ENCODE measurements at places on chromosomes 1 and 21.

- DNase-seq, result no peak
Observed at GRCh38 chr1:8419172-8419571, 101.3 kb downstream of the SLC45A1 start.

GRCh38 chr1:3780901-3781300, 8.4 kb downstream of the SMIM1 start:
- DNase-seq, result no peak

GRCh38 chr1:66758241-66758755, 6.0 kb downstream of the DYNLT5 start:
- DNase-seq, result no peak

GRCh38 chr1:39573736-39574624, 2.6 kb downstream of the PABPC4 start:
- no peak for DNase-seq

GRCh38 chr1:41041614-41042270, 20.2 kb upstream of the SLFNL1 start:
- peak; percentile 23 for DNase-seq

GRCh38 chr1:161185282-161185682, 8.0 kb upstream of the B4GALT3 start:
- peak; percentile 96 for DNase-seq

- no peak for DNase-seq
Observed at GRCh38 chr1:68904477-68904876, 407.6 kb upstream of the DEPDC1 start.

- no peak for DNase-seq
Observed at GRCh38 chr1:87763483-87763882, 434.8 kb downstream of the LMO4 start.

GRCh38 chr1:30035522-30036228, 687.7 kb downstream of the MATN1 start:
- DNase-seq, result no peak

DNA sequence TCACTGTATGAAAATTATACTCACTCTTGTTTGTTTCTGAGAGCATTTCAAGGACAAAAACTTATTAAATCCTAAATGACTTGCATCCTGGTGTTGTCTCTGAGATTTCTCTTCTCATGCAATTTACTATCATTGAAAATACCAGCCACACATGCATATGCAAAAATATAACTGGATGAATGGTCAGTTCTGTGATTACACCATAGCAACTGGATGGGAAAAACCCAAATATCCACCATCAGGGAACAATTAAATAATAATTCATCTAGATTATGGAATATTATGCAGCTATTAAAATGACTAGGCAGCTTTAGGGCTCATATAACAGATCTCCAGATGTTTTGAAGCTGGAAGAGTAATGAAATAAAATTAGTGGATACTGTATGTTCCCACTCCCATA, 11.6 kb upstream of the DSCAM start:
- no peak for DNase-seq

GRCh38 chr1:220448217-220448616, 79.7 kb upstream of the MARK1 start:
- DNase-seq, result no peak

DNA sequence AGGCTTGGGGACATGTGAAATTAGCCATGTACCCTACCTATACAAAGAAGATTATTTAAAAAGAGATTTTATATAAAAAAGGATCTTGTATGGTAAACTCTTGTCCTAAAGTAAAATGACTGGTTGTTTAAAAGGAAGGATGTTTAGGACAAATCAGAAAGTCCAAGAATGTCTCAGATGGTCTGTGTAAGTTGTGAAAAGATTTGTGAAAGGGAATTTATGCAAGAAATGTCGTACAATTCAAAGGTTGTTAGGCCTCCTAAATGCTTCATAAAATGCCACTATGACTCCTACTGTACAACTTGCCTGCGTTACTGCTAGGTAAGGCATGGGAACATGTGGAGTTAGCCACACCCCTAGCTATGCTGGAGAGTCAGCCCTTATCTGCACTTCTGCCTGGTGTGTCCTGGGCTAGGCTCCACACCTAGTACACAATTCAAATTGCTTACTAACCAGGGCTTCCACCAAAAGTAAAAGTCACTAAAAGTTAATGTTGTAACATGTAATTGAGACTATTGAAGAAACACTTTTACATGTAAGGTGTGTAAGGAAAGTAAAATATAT, 19.7 kb downstream of the PRDX6 start:
- no peak for DNase-seq

- DNase-seq, result no peak
Observed at GRCh38 chr1:74811436-74812179, 78.7 kb downstream of the TYW3 start.

DNA sequence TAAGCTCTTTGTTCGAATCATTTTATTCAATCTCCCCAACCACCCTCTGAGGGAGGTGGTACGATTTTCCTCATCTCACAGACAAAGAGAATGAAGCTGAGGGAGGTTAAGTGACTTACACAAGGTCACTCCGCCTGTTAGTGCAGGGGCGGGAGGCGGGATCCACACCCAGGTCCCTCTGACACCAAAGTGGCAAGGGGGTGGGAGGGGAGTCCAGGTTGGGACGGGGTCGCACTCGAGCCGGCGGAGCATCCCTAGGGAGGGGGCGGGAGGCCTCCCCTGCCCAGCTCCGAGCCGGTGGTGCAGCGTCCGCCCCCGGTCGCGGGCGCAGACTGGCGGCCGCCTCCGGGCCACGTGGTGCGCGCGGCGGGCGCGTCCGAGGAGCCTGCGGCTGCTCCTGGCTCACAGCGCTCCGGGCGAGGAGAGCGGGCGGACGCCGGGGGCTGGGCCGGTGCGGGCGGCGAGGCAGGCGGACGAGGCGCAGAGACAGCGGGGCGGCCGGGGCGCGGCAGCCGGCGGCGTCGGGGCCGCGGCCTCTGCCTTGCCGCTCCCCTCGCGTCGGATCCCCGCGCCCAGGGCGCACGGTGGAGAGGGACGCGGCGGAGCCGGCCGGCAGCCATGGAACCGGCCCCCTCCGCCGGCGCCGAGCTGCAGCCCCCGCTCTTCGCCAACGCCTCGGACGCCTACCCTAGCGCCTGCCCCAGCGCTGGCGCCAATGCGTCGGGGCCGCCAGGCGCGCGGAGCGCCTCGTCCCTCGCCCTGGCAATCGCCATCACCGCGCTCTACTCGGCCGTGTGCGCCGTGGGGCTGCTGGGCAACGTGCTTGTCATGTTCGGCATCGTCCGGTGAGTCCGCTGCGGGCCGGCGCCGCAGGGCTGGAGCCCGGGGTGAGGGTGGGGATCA, at the start of gene OPRD1:
Gene OPRD1 (plus strand): TSS at position 405 of the 903 bp plus-strand sequence. CDS start 214 bp downstream, at position 619.
- no peak for DNase-seq

DNA sequence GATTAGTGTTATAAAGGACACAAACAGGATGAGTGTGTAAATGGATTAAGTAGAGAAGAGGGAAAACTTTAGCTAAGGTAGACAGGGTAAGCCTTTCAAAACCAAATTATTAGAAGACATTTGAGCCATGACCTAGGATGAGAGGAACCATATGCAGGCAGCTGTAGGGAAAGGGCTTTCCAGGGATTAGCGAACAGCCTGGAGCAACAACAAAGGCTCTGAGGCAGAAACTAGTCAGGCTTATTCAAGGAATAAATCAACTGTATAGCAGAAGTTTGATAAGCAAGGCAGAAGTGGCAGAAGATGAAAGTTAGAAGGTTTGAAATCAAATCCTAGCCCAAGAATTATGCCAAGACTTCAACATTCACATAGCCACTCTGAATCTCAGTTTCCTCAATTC, 21.3 kb downstream of the AIDA start:
- no peak for DNase-seq

- no peak for DNase-seq
Observed at GRCh38 chr1:22711071-22711470, 432 bp downstream of the EPHB2 start.

DNA sequence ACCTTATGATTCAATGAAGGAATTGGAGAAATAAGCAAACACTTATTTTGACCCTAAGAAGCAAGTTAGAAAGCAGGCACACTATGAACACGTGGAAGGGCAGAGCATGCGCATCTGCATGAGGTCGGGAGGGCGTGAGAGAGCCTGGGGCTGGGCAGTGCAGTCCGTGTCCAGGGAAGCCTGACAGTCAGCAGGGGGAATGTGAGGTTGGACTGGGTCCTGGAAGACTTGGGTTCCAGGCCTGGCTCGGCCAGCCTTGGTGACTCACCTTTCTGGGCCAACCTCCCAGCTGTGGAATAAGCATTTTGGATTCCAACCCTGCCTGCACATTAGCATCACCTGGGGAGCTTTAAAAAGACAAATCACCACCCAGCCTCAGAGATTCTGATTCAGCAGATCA, 26.6 kb upstream of the LMX1A start:
- DNase-seq, result no peak

GRCh38 chr1:206685769-206686477, 1.2 kb downstream of the MAPKAPK2 start:
- peak; percentile 93 for DNase-seq

DNA sequence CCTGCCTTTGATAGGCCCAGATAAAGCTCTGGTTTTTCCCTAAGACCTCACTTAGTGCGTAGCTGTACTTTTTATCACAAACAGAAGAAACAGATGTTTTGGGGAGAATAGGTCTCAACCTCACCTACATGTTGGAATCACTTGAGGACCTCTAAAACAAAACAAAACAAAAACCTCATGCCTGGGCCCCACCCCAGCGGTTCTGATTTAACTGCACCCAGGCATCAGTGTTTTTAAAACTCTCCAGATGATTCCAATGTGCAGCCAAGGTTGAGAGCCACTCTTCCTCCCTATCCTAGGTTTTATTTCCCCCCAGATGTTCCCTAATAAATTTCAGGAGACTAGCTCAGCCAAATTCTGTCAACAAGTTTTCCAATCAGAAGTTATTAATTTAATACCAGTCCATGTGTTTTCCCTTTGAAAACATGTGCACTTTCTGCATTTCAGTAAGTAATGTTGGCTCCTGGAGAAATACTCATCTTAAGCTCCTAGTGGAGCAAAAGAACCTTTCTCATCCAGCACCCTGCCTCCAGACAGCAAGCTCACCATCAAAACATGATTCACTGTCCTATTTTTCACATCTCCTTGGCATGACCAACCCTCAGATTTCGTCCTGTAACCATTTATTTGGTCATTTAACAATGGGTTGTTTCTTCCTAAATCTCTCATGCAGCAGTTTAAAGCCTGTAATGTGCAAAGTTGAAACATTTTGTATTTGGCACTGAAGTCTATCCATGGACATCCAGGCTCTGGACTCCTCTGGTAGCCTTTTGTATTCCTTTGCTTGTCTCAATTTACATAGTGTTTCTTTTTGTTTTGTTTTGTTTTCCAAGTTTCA, 27.5 kb downstream of the LRRC8C start:
- DNase-seq, result no peak

- DNase-seq, result no peak
Observed at GRCh38 chr21:42574234-42575027, 60.8 kb downstream of the SLC37A1 start.

DNA sequence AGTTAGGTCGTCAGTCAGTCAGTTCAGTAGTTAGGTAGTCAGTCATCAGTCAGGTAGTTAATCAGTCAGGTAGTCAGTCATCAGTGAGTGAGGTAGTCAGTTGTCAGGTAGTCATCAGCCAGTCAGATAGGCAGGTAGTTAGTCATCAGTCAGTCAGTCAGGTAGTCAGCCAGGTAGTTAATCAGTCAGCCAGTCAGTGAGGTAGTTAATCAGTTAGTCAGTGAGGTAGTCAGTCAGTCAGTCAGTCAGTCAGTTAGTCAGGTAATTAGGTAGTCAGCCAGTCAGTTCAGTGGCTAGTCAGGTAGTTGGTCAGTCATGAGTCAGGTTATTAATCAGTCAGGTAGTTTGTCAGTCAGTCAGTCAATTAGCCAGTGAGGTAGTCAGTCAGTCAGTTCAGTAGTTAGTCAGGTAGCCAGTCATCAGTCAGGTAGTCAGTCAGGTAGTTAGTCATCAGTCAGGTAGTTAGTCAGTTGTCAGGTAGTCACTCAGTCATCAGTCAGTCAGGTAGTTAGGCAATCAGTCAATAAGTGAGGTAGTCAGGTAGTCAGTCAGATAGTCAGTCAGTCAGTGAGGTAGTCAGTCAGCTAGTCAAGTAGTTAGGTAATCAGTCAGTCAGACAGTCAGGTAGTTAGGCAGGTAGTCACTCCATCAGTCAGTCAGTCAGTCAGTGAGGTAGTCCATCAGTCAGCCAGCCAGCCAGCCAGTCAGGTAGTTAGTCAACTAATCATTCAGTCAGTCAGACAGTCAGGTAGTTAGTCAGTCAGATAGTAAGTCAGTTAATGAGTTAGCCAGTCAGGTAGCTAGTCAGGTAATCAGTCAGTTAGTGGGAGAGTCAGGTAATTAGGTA, 16.2 kb downstream of the KRTAP10-1 start:
- no peak for DNase-seq

DNA sequence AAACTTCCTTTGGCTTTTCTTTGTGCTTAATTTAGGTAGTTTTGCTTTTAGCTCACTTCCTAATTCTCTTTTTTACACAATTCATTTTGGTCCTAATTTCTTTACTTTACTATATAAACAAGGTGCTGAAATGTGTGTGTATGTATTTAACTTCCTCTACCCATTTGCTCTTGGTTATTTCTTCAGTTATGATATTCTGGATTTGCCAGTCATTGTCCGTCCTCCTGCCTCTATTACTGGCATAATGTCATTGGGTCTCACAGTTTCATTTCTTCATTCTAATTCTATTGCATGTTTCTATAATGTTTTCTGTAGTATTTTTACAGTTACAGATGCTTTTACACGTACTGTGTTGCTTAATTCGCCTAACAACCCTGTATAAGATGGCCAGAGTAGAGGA, 96.2 kb downstream of the ZMYM4 start:
- no peak for DNase-seq

GRCh38 chr1:110134050-110134595, 16.2 kb upstream of the SLC6A17 start:
- DNase-seq, result no peak

- DNase-seq, result no peak
Observed at GRCh38 chr21:10273196-10273595, 248.2 kb upstream of the TPTE start.

DNA sequence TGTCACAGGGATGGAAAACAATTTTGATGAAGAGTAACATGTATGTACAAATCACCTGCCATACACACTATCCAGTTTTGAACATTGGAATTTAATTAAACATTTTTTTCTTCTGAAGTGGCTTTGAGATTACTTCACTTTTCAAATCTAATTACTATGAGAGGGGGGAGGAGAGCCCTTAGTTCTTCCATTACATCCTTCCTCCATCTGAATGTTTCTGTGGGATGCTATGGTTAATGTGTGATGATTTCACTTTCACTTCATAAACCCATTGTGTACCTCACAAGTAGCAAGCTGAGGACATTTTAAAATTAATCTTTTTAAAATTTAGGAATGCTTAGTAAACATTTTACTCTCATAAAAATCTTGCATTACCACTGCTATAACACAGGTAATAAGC, 156.9 kb downstream of the RUNX1 start:
- peak; percentile 27 for DNase-seq

DNA sequence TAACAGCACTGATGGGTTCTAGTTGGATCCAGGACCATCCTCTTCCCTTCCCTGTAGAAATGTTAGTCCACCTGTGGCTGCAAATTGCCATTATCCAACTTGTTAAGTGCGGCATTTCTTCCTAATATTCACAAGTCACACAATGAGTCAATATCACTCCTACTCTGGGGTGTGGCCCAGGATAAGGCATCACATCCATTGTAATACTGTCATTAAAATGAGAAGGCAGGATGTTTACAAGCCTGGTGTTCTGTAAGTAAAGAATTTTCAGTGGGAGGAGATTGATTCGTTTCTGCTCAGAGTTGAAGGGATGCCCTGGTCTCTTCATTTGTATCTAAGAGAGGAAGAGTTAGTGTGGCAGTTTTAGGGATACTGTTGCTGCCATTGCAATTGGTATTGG, 18.1 kb upstream of the ARHGAP29 start:
- no peak for DNase-seq
